AG10803 (cell line): ENCODE measurements at places on chromosomes 16 and 17.

DNA sequence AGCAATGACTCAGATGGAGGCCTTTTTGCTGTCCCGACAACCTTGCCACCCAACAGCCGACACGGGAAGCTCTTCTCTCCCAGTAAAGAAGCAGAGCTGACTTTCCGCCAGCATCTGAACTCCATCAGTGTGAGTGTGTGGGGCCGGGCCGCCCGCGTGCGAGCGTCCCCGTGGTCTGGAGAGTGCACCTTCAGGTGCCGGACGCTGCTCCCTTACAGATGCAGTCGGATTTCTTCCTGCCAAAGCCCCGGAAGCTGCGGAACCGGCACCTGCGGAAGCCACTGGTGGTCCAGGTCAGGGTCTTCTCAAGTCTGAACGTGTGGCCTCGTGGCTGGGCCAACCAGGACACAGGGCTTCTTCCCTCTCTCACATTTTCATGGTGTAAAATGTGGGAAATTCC is 15.5 kb upstream of the JPT2 start:
- DNase-seq = no peak

- peak; percentile 80 for DNase-seq
Observed at GRCh38 chr16:89217388-89218191, at the start of gene ZNF778. Gene ZNF778 (plus strand): TSS chr16:89217703. CDS start chr16:89221128, 3,425 bp downstream.

- DNase-seq = no peak
Observed at GRCh38 chr17:81234940-81235821, 3.7 kb downstream of the TEPSIN start.

- DNase-seq = no peak
Observed at GRCh38 chr16:27588057-27588456, 38.1 kb downstream of the KATNIP start.

DNA sequence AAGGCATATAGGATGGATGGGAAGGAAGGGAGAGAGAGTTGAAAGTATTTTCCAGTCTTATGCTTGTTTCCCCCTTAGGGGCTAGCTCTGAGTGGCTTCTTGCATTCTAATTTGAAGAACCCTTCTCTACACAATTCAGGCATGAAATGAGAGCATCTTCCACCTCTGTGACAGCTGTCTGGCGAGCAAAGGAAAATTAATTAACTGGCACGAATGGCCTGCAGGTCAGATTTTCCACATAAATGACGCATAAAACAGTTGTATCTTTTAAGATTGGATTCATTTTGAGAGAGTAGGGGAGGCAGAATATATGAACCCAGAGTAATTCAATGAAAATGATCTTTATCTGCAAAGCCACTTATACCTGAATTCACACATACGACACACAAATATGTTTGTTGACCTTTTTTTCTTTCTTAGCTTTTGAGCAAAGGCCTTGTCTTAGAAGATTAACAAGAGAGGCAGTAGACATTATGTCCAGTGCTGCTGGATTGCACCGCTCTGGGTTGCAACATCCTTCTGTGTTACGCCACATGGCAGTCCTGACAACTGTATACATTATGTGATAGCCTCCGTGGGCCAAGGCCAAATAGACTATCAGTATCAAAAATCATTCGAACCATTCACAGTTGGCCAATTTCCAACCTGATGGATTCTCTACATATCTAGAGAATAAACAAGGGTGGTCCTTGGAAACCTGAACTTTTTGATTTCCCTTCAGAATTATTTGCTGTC is 173.0 kb upstream of the GOT2 start:
- no peak for DNase-seq

DNA sequence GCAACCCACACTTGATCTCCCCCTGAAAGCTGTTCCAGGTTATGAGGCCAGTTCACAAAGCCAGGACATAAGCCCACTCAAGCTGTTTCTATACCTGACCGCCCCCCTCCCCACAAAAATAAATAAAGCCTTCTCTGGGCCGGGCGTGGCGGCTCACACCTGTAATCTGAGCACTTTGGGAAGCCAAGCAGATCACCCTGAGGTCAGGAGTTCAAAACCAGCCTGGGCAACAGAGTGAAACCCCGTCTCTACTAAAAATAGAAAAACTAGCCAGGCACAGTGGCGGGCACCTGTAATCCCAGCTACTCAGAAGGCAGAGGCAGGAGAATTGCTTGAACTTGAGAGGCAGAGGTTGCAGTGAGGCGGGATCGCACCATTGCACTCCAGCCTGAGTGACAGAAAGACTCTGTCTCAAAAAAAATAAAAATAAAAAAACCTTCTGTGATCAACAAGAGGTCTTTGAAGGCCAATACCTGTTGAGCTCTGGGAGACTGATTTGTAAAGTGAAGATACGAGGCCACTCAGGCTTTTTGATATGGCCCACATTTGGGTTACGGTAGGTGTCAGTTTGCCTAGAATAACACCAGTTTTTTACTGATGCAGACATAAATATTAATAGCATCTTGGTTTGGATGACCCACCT is 2.2 kb downstream of the KDM8 start:
- no peak for DNase-seq

- DNase-seq = no peak
Observed at GRCh38 chr16:24069036-24069590, 187.0 kb upstream of the CACNG3 start.

DNA sequence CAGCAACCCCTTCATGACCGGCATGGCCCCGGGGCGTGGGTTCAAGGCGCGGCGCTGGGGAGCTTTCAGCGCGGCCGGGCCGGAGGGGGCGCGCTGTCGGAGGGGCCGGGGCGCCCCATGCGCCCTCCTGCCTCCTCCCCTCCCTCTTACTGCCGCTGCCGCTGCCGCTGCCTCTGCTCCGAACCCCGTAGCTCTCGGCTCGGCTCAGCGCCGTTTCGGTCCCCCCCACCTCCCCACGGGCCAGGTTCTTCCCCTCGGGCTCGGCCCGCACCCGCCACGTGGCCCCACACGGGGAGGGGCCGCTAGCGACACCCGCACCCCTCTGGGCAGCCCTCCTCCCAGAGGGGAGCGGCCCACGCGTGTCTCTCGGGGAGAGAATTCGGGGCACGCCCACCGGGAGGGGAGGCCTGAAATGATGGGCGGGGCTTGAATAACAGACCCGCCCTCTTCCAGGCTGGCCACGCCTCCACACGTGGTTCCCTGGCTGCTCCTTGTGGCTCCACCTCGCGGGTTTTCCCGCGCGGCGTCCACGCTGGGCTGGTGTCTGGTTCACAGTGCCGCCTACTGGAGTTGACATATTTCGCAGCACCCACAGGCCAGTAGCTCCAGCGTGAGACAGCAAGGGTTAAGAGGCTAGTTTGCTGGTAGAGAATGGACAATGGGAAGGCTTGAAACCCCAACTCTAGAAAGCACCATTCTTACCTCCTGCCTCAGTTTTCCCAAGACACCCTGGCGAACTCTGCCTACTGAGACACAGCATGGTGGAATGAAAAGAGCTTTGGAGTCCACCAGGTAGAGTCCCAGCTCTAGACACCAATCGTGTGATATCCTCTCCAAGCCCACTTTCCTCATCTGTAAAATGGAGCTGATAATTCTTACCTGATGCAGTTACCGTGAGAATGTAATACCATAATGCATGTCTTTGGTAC is at the start of gene KCNH4:
KCNH4 (minus strand) TSS at position 221 of the 929 bp plus-strand sequence; CDS start at position 24, 197 bp downstream.
- DNase-seq = peak; percentile 58

- DNase-seq = peak; percentile 8
Observed at GRCh38 chr17:6257336-6257735, 177.6 kb downstream of the AIPL1 start.

- DNase-seq = no peak
Observed at GRCh38 chr17:41785859-41786226, 668 bp downstream of the JUP start.

DNA sequence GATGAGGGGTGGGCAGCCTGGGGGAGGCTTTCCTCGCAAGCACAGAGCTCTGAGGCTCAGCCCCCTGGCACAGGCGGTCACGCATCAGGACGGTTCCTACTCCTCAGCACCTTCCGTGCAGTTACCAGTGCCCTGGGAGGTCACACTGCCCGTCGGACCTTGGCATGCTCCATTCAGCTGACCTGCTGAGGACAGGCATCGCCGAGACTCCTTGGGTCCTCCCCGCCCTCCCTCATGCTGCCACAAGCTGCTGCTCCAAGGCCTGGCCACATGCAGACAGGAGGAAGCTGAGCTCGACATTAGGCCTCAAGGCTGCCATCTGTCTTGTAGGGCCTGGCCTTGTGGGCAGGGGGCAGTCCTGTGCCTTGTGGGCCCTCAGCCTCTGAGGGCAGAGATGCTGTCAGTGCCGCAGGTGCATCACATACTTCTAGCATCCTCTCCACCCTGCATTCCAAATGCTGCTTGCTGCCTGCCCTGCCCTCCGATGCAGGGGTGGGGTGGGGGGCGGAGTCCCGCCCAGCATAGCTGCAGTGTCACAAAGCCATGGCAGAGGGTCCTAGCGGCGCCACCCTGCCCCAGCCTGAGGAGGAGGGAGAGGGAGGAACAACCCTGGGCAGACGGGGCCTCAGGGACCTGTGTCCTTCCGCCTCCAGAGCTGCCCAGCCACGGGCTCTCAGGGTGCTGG is 9.3 kb downstream of the C16orf90 start:
- DNase-seq = no peak

- peak; percentile 60 for DNase-seq
Observed at GRCh38 chr16:88754912-88755744, 29.9 kb downstream of the PIEZO1 start.

DNA sequence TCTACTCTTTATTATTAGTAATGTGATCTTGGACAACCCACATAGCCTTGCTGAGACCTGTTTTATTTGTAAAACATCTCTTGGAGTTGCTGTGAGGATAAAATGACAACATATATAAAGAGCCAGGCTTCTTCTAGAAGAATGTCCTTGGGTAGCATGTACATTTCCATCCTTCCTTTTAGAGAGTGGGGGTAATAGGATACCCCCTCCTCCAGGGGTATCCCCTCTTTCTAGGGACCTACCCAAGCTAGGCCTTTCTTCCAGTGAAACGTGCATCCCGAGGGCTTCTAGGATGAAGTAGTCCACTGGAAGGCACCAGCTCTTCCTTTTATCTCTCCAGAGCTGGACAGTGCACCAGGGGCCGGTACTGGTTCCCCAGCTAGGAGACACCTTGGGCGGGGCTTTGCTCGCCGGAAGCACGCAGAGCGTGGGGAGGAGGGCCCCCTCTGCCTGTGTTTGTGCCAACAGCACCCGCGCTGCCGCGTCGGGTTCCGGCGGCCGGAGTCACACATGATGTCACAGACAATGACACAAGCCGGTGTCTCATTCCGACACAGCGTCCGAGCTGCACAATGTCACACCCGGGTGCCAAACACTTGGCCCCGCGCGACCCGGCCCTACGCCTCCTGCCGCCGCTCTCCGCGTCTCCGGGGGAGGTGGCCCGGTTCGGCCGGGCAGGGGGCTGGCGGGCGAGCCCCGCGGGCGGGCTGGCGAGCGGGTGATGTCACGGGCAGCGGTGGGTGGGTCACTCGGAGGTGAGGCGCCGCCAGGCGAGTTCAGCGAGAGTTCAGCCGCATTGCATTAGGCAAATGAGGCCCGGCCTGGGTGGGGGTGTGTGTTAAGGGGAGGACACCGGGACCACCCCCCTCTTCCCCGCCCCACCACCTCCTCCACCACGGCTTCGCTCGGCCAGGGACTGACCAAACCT is 23.4 kb downstream of the GJD3 start:
- DNase-seq = peak; percentile 70

GRCh38 chr16:68985268-68985667 is 120.2 kb upstream of the HAS3 start:
- no peak for DNase-seq

GRCh38 chr16:83898463-83899271 is at the start of gene MLYCD:
Gene MLYCD (plus strand): TSS chr16:83899115. CDS start chr16:83899145, 30 bp downstream.
- peak; percentile 74 for DNase-seq

DNA sequence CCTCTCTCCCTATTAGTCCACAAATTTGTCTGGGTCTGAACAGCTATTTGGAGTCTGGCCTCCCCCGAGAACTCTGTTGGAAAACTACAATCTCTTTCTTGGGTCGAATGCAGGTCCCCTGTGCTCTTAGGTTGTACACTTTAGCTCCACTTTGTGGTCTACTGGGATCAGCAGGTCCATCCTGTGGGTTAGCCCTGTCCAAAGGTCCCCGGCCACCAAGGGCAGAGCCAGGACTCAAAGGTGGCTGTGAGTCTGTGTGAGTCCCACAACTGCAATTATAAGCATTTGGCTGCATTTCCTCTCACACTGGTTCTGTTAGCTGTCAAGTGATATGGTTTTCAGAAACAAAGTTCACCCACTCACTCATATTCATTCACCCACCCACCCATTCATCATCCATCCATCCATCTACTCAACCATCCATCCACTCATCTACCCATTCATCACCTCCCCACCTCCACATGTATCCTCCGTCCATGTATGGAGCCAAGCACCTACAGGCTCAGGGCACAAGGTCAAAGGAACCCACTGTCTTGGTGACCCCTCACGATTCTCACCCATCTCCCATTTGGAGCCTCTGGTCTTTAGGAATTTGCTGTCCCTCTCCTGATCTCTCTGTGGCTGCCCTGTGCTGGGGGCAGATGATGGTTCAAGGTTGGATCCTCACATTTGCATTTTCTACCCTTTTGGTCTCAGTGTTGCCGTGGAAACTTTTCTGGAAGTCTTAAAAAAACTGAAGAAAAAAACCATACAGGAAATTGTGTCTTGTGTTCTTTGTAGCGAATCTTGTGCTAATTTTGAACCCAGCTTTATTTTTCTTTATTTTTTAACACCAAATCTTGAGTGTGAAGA is 45.8 kb downstream of the IRF8 start:
- DNase-seq = no peak

DNA sequence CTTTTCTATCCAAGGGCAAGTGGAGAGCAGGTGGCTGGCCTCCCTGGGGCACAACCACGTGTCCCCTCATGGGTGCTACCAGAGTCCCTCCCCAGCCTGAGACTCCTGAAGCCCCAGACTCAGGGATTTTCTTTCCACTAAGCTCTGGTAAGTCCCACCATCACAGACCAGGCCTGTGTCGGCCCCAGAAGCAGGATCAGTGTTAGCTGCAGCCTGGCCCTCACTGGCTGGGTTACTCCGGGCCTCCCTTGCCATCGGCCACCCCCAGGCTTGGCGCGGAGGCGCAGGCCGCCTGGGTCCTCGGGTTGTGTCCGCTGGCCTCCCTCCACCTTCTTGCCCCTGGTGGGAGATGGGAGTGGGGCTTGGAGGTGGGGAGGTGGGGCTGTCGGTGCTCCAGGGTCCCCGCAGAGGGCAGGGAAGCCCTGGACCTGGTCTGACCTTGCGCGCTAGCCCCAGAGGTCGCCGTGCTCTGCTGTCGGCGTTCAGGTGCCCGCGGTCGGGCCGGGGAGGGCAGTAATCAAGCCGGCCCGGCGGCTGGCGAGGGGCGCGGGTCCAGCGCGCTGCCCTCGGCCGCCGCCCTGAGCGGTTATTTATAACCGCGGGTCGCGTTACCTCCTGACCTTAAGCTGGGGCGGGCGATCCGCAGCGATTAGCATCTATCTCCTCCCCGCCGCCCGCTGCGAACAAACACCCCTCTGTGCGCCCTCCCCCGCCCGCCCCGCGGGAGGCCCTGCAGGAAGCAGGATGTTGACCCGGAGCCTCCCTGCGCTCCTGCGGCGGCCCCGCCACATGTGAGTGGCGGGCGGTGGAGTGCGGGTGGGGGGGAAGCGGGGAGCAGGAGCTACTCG is 78.1 kb upstream of the TOB1 start:
- DNase-seq = peak; percentile 53

DNA sequence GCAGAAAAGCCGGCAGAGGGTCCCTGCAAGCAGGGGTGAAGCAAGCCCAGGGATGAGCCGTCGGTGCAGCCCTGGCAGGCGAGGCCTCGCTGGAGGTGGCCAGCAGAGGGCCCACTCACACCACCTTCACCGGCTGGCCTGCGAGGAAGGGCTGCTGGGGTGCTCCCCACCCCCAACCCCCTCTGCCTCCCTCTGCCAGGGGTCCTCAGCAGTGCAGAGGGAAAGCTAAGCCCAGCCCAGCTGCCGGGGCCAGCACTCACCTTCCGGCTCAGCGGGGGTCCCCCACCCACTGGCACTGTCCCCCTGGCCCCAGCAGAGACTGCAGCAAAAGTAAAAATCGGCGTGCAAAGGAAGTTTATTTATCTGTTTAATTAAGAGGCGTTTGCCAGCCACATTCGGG is 113.4 kb downstream of the ENGASE start:
- no peak for DNase-seq
